Left colon (tissue), 2 donors: ENCODE measurements at places on chromosomes 2 and 18. TPM values are rescaled to one million over a fixed set of nuclear protein-coding genes. Genes with fewer than 3 reads are reported as not detected.

ADD2 gene
- total RNA-seq, result 0.61 TPM

- peak; percentile 85 for DNase-seq
Observed at GRCh38 chr2:120442923-120443571, 97.1 kb downstream of the INHBB start.

DNA sequence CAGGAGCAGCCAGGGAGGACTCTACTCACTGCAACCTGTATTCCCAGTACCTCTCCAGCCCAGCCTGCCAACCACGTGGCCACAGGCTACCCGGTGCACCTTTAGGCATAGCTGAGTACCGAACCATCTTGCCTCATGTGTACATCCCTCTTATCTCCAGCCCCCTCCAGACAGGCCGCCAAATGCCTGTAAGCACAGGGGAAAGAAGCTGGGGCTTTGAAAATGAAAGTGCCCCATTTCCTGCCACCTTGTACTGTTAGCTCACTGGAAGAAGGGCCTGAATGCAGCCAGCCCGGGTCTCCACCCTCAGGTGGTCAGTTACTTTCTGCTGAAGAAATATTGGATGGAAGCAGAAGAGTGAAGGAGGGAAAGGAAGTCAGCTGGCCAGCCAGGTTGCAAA lies 27.2 kb upstream of the RFX8 start:
- no peak for DNase-seq

GRCh38 chr2:122451040-122451439 lies 695.6 kb downstream of the TSN start:
- DNase-seq, result no peak

DNA sequence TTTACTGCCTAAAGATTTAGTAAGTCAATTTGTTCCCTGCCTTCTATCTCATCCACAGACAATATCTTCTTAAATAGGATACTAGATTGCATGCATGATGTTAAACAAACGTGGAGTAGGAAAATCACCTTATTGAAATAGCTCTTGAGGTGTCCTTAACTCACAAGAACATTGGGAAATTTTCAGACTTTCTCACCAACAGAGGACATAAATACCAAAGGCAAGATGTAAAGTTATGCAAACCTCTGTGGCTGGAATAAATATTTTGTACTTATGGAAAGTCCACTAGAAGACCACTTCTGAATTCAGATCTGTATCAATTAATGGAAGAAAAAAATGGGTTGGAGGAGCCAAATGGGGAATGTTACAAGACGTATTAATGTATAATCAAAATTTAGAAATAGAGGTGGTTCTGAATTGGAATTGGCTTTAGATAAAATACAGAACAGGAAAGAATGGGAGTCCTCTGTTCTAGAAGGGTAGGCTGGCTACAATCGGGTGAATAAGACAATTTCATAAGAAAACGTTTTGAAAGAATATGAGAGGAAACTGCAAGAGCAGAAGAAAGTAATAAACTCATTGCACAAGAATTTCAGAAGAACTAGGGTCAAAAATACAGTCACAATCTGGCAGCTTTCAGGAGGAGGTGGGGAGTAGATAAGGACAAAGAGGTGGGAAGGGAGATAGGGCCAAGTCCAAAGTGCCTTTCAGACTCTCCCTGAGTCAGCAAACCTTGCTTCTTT lies 69.3 kb upstream of the FN1 start:
- no peak for DNase-seq

- DNase-seq, result no peak
Observed at GRCh38 chr2:113887009-113887792, 2.7 kb upstream of the ACTR3 start.

DNA sequence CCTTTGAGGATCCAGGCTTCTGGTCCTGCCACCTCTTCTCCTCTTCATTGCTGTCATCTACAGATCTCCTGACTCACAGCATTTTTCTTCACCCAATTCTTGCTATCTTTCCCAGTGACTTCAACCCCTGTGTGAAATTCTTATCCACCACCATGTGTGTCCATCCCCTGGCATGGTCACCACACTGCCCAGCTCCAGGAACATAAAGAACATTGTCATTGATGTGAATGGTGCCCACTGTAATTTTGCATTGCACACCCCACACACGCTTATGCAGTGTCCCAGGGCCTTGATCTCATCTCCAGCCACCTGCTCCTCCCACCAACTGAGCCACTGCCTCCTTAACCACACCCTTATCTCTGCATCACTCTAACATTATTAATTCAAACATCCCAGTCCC lies 85.3 kb downstream of the C1D start:
- DNase-seq, result no peak

DNA sequence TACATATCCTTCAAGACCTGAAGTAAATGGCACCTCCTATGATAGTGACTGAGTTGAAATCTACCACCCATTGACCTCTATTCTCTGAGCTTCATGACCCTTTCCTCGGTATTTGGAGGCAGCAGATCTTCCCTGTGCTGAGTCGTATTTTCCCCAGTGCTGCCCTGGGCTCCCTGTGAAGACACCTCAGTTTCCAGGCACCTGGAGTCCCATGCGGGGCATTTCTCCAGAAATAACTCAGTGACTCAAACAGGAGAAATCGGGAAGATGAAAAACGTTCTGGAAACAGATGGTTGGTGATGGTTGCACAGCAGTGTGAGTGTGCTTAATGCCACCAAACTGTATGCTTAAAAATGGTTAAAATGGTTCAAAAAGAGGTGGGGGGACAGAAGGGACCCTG lies 18.0 kb downstream of the SMYD1 start:
- no peak for DNase-seq

CRACDL gene
- total RNA-seq, result 22.4 TPM

DNA sequence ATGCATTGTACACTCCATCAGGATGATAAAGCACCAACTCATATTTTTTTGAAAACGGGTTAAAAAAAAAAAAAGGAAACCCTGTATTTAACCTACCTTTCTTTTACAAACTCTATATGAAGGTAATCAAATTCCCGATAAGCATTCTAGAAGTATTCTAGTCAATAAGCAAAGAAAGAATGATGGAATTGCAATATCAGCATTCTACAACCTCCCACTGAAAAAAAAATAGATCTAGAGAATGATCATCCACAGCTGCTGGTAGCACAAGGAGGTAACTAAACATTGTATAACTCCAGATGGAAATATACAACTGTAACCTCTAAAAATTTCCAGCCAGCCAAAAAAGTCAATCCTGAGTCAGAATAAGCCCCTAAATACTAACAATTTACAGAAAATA lies 95.3 kb upstream of the DCC start:
- no peak for DNase-seq

DNA sequence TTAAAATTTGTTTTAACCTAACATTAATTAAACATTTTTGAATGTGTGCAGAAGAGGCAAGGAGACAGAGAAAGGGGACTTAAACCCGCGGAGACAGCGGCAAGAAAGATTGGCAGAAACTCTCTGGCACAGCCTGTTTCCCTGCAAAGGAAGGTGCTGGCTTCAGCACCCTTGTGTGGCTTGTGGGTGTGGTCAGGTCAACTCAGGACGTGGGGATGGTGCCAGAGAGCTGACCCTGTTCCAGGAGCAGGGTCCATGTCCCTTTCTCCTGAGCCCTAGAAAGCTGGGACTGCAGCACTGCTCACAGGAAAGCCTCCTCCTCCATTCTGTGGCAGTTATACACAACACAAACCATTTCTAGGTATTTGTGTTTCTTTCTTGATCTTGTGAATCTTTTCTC lies 176.2 kb upstream of the ST6GAL2 start:
- peak; percentile 64 for DNase-seq

- DNase-seq, result no peak
Observed at GRCh38 chr2:236355911-236356310, 91.7 kb upstream of the ASB18 start.

DNA sequence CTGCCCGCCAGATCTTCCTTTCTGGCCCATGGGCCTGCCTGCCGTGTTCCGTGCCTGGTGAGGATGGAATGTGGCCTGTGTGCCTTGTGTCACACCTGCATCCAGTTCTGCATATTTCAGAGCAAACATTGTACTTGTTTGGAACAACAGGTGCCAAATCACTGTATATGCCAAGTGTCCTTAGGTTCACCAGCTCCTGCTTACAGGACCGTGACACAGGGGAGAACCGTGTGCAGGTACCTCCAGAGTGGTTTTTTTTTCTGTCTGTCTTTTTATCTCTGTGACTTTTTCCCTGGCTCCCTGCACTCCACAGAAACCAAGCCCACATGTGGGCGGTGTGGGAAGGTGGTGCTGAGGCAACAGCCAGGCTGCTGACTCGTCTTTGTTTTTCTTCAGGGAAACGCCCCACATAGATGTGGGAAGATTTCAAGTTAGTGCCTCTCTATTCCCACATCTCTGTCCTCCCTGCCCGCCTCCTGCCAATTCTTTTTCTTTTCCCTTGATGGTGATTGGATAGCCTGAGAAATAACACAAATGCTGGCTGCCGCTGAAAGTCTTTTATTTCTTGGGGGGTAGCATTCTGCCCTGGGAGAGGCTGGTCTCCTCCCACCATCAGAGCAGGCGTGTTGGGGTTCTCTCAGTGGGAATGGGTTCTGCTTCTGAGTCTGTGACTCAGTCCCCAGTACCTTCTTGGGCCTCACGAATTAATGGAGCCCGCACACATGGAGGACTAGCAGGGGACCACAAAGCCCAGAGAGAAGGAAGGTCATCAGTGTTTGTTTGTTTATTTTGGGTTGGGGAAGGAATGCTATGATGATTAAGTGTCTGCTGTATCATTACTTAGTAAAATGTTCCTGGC lies 21.4 kb downstream of the GRHL1 start:
- DNase-seq, result no peak

DNA sequence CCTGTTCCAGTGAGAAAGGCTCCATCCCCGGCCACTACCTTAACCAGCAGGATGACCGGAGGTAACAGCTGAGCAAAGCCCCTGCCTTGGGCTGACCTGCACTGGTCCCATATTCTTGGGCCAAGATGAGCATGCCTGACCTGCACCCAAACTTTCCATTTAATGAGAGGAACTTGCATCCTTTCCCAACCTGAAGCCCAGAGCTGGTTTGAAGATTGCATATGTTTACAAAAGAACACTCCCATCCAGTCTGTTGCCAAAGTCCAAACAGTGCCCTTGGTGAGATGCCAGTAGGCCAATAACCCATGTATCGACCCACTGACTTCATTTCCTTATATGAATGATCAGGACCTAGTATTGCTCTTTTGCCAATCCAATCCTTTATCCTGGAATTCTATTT lies 5.5 kb upstream of the NPAS2 start:
- peak; percentile 73 for DNase-seq

DNA sequence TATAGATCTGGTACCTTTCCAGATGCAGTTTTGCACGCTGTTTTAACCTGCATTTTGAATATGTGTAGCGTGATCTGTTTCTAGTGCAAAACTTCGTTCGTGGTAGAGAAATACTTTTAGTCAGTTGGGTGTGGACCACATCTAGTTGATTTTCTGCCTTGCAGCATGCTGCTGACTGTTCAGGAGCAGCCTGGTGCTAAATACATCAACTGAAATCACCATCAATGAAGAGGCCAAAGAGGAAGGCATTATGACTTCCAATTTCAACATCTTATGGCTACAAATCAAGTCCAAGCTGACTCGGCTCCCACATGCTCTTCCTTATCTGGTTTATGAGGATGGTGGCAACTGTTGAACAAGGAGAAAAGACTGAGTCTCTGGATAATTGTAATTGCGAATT lies 298.5 kb downstream of the ZNF521 start:
- DNase-seq, result no peak

GRCh38 chr18:6249788-6250187 lies 164.9 kb downstream of the L3MBTL4 start:
- DNase-seq, result no peak

RMC1 gene
- total RNA-seq, result 28.5 TPM

GRCh38 chr2:58557176-58557575 lies 316.1 kb upstream of the FANCL start:
- DNase-seq, result no peak

- DNase-seq, result no peak
Observed at GRCh38 chr18:26791676-26792075, 73.8 kb downstream of the AQP4 start.

DNA sequence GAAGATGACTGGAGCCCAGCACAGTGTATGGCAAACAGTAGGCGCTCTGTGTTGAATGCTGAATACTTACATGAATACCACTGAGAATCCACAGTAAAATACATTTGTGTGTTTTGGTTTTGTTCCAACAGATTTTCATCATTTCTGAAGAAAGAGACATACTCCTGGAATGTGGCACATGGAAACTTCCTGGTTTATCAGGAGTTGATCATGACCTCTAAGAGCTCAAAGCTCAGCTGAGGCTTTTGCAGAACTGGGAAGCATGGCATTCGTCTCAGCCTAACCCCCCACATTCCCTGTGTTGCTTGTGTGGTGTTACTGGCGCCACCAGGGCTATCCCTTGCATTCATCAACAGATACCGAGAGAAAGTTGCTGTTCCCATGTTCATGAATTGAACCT lies 316.9 kb upstream of the REV1 start:
- no peak for DNase-seq

DNA sequence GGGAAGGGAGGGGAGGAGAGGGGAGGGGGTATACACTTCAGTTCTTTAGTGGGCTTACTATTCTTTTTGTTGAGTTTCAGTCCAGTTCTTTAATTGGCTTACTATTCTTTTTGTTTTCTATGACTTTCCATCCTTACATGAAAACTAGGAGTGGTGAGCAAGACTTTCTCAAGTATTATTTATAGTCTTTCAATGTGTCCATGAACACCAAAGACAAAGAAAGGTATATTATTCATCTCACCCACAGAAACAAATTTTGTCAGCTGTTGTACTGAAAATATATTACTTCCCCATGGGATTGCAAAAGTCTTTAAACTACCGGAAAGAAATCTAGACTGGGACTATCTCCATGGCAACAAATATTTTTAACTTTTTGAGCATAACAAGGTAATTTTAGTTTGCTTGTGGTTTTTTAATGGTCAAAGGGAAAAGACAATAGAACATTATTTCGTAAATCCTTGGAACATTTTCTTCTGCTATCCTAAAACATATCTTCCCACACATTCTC lies 17.6 kb downstream of the ADAM17 start:
- DNase-seq, result no peak

GRCh38 chr2:113895301-113895700 lies 5.4 kb downstream of the ACTR3 start:
- no peak for DNase-seq

MAB21L4 gene
- total RNA-seq, result 11.8 TPM

TTN gene
- total RNA-seq, result 3.4 TPM

SPHKAP gene
- total RNA-seq, result not detected

CD28 gene
- 1.7 TPM for total RNA-seq
